Body of pancreas (tissue), 4 donors: ENCODE measurements at places on chromosomes 7 and 10. TPM values are rescaled to one million over a fixed set of nuclear protein-coding genes. Genes with fewer than 3 reads are reported as not detected.

DNA sequence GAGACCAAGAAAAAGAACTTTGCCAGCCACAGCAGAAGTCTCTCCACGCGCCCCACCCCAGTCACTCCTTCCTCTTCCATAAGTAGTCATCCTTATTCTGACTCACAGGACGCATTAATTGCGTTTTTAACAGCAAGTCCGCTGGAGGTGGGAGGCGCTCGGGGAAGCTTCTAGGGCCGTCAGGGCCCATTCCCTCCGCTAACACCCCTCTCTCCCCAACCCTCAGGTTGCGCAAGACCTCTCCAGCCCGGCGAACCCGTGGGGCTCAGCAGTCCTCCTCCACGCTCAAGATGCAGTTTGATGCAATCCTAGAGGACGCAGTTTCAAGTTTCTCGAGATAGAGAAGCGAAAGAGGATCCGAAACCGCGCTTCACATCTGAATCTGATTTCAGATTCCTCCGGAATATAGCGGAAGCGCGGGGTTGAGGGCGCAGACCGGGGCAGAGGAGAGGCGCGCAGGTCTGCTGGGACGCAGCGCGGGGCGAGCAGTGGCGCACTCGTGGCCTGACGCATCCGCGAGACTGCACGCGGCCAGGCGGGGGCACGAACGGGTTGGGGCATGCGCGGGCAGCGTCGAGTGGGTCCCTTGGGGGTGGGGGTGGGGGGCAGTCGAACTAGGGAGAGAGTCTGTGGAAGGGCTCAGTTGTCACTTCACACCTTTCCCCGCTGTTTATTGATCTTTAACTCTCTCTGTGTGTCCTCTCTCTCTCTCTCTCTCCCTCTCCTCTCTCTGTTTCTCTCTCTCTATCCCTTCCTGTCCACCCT lies 37.8 kb upstream of the PSAP start:
- DNase-seq = peak; percentile 83

GRCh38 chr7:157805713-157806112 lies 468.9 kb downstream of the DNAJB6 start:
- no peak for DNase-seq

DNA sequence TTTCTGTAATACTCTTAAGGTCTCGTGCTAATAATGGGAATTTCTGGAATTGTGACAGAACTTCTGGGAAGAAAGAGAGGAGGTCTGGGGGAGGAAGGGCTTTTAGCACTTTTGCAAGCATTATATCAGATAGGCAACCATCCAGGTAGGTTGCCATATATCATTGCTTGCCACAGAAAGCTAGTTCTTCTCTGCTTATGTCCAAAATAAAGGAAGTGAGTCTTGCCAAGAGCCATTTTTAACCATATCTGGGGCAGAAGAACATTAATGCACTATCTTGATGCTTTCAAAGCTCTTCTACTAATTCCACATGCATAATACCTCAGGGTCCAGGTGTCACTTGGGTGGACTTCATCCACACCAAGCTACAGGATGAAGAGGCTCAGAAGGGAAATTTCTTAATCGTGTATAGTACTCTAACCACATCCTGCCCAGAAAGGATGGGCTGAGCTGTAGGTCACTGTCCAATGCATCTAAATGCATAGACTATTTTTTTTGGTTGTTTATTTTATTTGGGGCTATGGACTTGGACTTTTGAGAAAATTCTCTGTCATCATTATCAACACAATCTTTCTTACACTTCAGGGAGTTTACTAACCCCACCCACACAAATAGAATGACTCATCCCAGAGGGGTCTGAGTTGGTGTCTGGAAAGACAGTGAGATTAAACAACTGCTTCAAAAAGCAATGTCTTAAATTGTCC lies 68.9 kb upstream of the ADO start:
- no peak for DNase-seq

- no peak for DNase-seq
Measured at GRCh38 chr10:110361800-110362456, 57.2 kb upstream of the SMNDC1 start.

- no peak for DNase-seq
Measured at GRCh38 chr7:120394595-120394994, 121.6 kb downstream of the KCND2 start.

- DNase-seq = no peak
Measured at GRCh38 chr10:77479586-77479985, 158.0 kb downstream of the KCNMA1 start.

Gene SPOCK2
- 2.0 TPM for total RNA-seq

Gene DRGX
- not detected for total RNA-seq
